Cardiac septum (tissue), 1 donor: ENCODE measurements at places on chromosomes 4 and X. TPM values are rescaled to one million over a fixed set of nuclear protein-coding genes. Genes with fewer than 3 reads are reported as not detected.

GRCh38 chrX:103727115-103727514 lies 16.4 kb downstream of the TMEM31 start:
- no peak for DNase-seq

GRCh38 chr4:124167602-124168001 lies 544.9 kb downstream of the ANKRD50 start:
- DNase-seq: no peak

DMP1 gene
- total RNA-seq: not detected

NPFFR2 gene
- total RNA-seq: not detected

DNA sequence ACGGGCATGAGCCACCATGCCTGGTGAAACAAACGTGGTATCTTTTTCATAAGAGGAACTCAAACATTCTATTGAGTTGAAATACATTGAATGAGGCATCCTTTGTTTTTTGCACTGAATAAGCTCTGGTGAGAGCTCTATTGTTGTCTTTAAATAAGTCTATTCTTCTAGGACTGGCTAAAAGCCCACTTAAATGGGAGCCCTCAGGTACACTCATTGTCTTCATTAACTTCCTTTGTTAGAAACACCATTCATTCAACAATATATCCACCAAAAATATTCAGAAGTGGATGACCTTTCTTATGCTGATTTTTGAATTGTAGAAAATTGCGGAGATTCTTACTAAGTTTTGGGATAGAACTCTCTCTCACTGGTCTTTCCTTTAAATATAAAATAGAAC lies 568.0 kb downstream of the IL1RAPL1 start:
- no peak for DNase-seq

NAT8L gene
- total RNA-seq: 1.1 TPM

DNA sequence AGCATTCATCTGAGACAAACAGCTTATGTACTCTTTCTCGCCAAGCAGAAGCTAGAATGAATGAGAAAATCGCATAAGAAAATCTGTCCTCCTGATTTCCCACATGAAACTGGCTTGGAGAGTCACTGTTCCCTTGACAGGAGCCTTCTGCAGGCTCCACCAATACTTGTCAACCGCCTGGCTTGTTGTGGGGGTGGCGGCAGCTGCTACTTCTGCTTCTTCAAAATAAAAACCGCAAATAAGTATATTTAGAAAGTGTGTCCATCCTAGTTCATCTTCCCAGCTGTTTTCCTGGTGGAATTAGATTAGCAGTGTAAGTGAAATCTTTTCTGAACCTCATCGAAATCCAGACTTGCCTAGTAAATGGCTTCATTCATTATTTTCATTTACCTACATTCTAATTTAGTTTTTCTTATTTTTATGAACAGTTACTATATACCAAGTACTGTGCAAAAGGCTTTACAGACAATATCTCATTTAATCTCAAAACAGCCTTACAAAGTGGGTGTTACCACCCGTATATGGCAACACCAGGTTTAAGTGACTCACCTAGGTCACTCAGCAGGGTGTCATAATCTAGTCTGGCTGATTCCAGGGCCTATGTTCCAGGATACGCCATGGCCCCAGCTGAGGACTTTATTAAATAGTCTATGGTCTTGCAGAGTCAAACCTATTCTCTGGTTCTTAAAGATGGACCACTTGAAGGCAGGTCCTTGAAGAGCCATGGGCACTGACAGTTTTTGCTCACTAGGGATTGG lies 104.6 kb upstream of the IGFBP7 start:
- DNase-seq: no peak

DNA sequence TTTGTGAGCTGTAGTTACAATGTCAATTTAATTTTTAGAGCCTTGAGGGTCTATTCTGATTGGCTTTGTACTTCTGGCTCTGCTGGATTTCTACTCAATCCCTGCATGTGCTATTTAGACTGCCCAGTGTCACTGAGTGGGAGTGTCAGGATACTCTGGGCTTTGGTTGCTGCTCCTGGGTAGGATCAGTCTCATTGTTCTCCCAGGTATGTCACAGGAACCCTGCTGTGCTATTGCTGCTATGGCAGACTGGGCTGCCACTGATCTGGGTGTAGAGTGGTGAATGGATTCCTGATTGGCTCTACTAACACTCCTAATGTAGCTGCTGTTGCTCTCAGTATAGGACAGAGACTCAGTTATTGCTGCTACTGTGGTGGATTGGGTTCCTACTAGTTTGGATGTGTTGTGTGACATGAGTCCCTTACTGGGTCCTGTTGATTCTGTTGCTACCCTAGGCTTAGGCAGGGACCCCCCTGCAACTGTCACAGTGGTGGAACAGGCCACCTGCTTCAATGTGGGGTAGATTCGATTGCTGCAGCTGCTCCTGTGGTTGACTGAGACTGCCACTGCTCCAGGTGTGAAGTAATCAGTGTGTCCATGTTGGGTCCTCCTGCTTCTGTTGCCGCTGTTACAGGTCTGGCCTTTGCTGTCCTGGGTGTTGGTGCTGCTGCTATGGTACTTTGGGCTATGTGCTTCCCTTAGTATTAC lies 707.8 kb upstream of the AMOT start:
- DNase-seq: no peak

- DNase-seq: no peak
These were observed 61.4 kb upstream of the ZCCHC13 start for GRCh38 chrX:74242484-74243138.

DCAF12L1 gene
- total RNA-seq: not detected

AFM gene
- not detected for total RNA-seq

GPR143 gene
- total RNA-seq: not detected

DNA sequence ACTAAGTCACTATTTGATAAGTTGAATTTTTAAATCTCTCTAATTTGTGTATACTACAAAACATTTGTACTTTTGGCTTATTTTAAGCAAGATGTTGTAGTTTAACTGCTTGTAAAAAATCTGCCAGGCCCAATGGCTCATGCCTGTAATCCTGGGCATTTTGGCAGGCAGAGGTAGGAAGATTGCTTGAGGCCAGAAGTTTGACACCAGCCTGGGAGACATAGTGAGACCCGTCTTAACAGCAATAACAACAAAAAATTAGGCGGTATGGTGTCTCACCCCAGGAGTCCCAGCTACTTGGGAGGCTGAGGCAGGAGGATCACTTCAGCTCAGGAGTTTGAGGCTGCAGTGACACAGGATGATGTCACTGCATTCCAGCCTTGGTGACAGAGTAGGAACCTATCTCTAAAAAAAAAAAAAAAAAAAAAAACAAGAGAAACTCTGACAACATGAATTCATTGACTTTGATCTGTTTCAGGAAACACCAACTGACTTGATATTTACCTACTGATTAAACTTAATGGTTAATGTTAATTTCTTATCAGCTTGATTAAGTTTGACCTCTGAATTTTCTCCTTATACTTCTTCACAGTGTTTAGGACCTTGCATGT lies 8.9 kb downstream of the FHIP1A start:
- no peak for DNase-seq

- DNase-seq: no peak
These were observed 7.6 kb downstream of the TIGD4 start for GRCh38 chr4:152771741-152772533.
